ENCODE measurements at places on chromosomes 4 and X.

DNA sequence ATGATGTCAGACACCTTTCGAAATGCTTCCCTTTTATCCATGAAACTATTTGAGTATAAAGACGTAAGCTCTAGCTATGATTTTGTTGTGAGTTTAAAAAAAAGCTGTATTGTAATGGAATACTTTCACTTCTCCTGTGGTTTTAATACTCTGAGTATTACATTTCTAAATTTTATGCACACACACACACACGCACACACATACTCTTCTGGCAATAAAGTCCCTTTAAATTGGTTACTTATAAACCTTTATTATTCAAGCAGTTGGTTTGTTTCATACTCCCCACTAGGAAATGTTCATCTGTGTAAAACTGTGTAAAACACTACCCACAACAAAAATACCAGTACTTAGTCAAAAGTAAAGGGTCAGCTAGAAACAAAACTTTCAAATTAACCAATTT is 18.2 kb downstream of the VAMP7 start:
- no peak for DNase-seq

GRCh38 chr4:185113340-185113739 is 29.7 kb upstream of the SLC25A4 start:
- no peak for DNase-seq

GRCh38 chr4:110196206-110196870 is 2.1 kb downstream of the ELOVL6 start:
- peak; percentile 36 for DNase-seq

- no peak for DNase-seq
These were observed 109.0 kb downstream of the SHROOM4 start for GRCh38 chrX:50705042-50705441.

GRCh38 chr4:52408471-52408870 is 250.6 kb downstream of the USP46 start:
- no peak for DNase-seq

DNA sequence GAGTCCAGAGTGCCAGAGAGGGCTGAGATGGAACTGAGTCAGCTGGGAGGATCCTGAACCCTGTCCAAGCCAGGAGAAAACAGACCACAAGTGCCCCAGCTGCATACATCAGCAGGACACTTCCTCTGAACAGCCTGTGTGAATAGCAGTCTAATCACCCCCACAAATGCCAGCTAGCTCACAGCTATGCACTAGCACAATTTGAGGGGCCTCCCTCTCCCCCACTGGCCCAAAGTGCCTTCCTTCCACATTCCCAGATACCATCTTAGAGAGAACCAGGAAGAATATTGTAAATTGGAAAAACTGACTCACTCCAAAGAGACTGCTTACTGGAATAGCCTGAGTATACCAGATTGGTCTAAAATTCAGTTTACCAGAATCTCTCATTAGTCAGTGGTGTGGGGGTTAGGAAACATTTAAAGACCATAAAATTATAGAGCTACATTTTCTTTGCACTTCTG is 292.6 kb upstream of the KLF3 start:
- DNase-seq, result no peak

DNA sequence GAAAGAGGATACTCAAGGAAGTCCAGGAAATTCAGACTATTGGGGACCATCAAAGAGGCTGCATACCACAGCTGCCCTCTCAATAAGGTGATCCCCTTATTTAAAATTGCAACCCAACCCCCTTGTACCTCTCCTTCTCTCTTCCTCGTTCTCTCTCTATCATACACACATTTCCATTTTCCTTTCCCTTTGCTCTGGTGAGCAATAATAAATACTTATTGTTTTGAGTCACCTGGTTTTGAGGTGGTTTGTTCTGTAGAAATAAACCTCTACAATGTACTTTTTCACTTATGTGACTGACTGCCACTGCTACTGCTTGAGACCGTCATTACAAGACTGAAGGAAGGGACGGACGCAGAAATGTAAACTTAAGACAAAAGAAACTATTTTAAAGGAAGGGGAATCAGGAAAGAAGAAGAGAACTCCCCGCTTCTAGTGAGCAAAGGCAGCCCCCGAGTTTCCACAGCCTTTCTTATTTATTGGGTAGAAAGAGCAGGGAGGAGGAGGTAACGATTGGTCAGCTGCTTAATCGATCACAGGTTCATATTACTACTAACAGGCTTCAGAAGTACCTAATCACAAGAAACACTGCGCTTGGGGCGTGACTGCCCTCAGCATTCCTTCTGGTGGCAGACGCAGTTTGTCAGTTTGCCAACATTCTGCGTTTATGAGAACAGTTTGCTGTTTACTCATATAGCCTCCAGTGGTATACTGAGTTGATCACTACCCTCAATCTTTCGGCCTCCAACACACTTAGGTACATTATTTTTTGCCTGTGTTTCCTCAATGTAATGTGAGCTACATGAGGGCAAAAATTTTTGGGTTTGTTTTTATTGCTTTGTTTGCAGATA is 16.9 kb upstream of the TMEM165 start:
- DNase-seq, result no peak

GRCh38 chr4:144340931-144341330 is 200.4 kb upstream of the GYPA start:
- no peak for DNase-seq

DNA sequence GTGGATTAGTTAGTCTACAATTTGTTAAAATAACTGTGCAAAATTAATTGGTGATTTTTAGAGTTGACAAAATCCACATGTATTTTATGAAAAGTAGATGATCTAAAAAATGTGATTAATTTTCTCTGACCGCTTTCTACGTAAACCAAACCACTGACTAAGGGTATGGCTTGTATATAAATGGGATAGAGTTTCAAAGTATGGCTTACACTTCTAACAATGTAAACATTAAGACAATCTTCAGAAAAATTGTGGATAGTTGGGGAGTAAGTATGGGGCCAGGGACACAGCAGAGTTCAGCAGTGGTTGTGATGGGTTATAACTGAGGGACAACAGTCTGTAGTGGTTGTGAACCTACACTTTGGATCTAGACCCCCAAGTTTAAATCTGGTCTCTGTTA is 39.8 kb downstream of the GABRA4 start:
- no peak for DNase-seq

Data from stimulated activated CD4-positive, alpha-beta T cell treated with anti-CD3 and anti-CD28 coated beads, Interleukin-4, amount 100 ng/mL, for 4 hours (primary cell).